ENCODE measurements at places on chromosomes 6 and 20.

- DNase-seq: no peak
Measured at GRCh38 chr20:3162080-3162611, 2.5 kb upstream of the FASTKD5 start.

- DNase-seq: no peak
Measured at GRCh38 chr6:18565231-18565630, 178.1 kb downstream of the RNF144B start.

GRCh38 chr20:63689046-63690002 is 7.1 kb upstream of the TNFRSF6B start:
- no peak for DNase-seq

- no peak for DNase-seq
Measured at GRCh38 chr6:82073484-82073883, 174.1 kb downstream of the IBTK start.

DNA sequence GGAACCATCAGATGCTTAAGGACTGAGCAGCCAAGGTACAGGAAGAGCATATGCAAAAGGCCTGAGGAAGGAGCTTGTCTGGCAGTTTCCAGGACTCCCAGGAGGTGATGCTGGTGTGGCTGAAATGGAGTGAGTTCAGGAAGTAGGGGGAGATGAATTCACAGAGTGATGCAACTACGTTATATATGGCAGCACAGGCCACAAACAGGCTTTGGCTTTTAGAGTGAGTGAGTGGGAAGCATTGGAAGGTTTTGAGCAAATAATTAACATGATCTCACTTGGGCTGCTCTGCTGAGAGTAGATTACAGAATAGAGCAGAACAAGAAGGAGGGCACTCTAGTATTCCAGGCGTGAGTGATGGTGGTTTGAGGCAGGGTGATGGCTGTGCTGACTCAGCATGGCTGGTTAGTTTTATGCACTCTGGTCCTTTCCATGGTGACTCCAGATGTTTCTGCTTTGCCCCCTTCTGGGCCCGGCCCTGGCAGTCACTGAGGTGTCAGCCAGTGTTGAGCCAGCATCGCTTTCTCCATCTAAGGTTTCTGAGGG is 6.5 kb downstream of the BTN2A2 start:
- no peak for DNase-seq

DNA sequence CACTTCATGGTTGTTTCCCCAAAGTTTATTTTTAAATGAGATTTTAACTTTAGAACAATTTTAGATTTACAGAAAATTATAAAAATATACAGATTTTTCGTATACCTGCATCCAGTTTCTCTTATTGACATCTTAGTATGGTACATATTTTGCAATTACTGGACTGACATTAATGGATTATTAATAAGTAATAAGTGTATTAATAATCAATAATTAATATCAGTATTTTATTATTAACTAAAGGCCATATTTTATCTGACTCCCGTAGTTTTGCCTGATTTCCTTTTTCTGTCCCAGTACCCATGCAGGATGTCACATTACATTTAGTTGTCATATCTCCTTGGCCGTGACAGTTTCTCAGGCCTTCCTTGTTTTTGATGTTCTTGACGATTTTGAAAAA is 307.0 kb downstream of the C6orf118 start:
- no peak for DNase-seq

DNA sequence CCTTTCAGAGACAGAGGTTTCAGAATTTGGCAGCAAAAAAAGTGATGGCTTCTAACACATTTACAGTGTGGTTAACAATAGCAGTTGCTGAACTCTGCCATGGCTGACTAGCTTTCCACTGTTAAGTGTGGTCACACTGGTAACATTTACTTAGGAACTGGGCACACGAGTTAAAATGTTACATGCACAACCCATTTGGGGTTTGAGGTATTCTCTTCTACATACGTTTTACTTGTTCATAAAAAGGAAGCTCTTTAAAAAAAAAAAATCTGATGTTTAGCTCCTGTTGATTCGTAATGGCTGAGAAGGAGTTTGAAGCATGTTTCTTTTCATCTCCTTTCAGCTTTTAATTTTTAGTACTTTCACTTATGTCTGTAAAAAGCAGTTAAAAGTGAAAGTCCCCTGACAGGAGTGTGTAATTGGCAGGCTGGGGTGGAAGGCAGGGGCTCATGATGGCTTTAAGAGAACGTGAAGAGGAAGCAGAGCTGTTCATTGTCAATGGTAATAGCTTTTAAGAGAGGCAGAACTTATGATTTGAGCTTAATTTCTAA is 245.9 kb downstream of the FARS2 start:
- no peak for DNase-seq

- DNase-seq: no peak
Measured at GRCh38 chr6:35025232-35026188, 115.6 kb downstream of the TCP11 start.

DNA sequence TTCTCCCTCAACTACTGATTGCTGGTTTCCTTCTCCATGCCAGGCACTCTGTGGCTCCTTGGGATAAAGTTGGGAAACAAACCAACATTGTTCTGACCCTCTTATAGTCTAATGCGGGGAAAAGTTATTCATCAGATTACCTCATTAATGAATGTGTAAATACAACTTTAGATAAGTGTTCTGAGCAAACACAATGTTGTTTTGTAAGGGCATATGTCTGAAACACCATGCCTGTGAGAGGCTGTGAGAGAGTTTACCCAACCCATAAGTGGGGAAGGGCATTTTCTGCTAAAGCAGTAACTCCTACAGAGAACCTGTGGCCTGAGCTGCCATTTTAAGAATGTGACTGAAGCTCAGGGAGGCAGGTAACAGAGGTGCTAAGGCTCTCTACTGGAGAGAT is 283.5 kb downstream of the KHDC1L start:
- no peak for DNase-seq

GRCh38 chr6:133899556-133899955 is 10.6 kb downstream of the TCF21 start:
- DNase-seq: no peak

DNA sequence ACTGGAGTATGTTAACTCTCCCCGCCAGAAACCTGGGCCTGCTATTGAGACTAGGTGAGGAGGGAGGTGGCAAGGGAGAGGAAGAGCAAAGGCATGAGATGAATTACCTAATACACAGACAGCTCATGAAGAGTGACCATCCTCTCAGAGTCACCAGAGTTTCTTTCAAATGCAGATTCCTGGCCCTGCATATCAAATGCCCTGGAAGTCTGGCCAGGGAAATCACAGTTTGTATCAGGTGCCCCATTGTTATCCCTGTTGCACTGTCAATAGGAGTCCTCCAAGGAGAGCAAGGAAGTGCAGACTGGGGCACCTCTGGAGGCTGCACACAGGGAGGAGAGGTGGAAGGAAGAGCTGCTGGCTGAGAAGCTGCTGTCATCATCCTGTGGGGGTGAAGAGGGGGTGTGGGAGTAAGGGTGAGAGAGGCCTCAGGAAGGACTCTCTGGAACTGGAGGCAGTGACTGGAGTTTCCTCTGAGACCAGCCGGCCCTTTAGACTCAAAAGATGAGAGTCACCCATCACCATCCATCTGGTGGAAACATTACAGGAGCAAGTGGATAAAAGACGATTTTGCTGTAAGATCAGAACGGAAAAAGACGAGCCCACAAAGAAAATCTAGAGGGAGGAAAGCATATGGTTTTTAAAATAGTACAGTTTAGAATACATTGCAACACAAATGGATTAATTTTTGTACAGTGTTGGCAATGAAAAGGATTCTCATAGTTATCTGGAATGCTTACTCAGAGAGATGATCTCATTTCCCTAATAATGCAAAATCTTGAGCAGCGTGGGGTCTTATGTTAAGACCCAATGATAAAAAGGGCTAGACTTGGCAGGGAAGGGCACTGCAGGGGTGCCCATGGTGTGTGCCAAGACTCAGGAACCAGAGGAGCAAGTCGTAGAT is 268.1 kb downstream of the UST start:
- no peak for DNase-seq

DNA sequence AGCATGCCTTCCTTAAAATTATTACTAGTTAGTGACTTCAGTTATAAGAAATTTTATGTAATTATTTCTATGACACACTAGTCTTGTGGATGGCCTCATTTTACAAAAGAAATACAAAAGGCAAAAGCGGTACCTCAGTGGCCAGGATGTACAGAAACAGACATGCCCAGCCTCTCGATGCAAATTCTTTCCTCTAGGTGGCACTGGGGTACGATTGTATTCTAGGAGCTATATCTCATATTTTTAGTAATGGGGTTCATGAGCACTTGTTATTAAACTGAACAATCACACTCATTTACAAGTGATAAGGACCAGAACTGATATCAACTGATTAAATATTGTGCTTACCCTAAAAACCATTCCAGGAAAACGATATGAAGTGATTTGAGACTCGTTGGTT is 59.8 kb downstream of the SOD2 start:
- DNase-seq: no peak

DNA sequence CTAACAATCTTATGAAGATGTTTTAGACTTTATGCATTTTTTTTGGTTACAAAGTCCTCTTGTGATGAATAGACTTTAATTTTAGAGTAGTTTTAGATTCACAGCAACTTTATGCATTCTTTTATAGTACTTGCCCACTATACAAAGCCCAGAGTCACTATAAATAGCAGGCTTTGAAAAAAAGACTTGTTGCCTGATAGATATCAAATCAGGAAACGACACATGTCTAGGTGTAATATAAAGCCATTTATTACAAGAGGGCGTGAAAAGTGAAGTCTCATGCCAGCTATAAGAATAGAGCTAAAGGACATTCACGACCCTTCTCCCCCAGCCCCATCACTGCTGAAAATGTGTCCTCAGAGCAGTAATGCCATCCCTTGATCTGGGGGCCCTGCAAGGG is 78.0 kb upstream of the MRPS10 start:
- no peak for DNase-seq

DNA sequence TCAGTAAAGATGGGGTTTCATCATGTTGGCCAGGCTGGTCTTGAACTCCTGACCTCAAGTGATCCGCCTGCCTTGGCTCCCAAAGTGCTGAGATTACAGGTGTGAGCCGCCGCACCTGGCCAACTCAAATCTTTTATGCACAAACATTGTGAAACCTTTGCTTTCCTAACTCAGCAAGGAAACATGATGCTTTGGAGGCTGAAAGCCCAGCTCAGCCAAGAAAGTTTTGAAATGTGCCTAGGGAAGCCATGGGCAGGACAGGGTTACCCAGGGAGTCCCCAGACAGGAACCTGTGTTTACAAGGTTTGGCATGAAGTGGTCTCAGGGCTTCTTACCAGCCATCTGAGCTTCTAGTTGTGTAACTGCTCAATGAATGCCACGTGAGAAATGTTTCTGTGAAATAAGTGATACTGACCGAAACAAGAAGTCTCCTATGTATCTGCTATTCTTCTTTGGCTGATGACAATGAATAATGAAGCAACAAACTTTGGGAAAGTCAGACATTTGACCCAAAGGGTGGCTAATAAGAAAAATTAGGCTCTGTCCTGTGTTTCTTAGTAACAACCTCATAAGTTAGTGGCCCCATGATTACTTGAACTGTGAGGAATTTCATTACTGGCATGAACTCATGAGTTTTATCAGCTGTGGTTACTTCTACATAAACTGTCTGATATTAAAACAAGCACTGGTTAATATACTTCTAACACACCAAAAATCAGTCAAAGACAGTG is 163.5 kb downstream of the KIF6 start:
- DNase-seq: no peak

DNA sequence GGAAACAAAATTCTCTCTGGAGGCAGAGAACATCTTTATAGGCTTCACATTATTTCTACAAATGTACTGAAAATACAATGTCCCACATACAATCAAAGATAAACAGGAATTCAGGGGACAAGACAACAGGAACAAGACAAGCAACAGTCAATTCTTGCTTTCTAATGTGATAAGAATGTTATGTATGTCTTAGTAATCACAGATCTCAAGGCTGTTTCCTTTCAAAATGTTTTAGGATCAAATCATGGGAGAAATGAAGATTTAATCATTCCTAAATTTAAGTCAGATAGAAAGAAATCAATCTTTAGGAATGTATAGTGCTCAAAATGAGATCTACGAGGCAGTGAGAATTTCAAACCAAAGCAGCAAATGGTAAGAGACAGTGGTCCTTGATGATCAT is 32.1 kb downstream of the NEDD9 start:
- DNase-seq: no peak

- DNase-seq: no peak
Measured at GRCh38 chr6:4085332-4085700, 6.4 kb upstream of the FAM217A start.

- no peak for DNase-seq
Measured at GRCh38 chr6:16568128-16568527, 193.1 kb downstream of the ATXN1 start.

DNA sequence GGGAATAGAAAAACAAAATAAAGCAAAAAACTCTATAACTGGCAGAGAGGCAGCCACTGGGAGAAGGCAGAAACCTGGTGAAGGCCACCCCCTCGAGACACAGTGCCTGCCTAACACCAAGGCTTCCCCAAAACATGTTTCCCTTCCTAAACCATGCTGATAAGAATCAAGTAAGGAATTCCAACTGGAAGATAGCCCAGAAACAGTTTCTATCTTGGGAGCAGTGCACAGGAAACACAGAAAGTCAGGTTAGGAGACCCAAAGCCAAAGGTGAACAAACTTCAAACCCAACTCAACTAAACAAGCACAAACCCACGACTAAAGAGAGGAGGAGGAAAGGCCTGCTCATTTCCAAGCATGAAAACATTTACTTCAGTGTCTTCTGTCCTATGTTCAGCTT is 433.7 kb upstream of the RGS17 start:
- no peak for DNase-seq

- DNase-seq: no peak
Measured at GRCh38 chr20:47330933-47331708, 25.4 kb downstream of the ZMYND8 start.

DNA sequence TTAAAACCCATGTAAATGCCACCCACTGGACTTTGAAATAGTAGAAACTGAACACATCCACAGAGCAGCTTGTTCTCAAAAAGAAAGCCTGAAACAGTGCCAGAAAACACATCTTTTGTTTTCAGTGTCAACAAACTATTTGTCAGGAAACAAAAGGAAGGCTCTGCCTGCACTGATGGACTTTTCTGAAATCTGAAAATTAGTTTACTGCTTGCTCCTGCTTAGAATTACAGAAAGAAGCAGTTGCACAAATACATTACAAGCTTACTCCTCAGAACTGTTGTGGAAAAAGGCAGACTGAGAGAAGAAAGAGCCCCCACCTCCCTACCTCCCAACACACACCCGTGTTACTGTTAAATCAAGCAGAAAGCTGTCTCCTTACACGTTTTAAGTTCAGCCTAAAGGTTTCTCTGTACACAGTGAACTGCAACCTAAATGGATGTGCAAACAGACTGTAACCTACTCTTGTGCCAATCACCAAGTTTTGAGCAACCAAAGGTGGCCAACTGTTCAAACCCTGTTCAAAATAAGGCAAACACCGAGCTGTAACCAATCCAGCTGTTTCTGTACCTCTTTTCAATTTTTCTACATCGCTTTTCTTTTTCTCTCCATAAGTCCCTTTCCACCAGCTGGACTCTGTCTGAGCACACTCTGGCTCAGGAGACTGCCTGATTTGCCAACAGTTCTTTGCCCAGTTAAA is 43.7 kb downstream of the FRK start:
- no peak for DNase-seq

DNA sequence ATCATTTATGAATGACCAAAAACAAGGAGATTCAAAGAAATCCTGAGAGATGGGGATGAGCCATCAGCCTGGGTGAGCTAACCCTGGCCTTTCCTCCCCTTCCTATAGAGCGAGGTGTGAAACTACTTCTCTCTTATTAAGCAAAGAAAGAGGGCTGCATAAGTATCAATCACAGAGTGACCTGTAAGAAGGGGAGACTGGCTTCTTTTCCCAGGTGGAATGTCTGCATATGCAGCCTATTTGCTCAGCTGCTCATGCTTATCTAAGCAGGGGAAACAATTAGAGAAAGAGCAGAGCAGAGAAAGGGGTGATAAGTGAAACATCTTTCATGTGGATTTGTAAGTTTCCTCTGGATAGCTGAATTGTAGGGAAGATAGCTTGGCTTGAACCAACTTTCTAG is 160.0 kb downstream of the PKHD1 start:
- DNase-seq: no peak
